ENCODE measurements at places on chromosomes 6 and 20.

- DNase-seq = no peak
Measured at GRCh38 chr6:144177726-144178125, 27.4 kb downstream of the STX11 start.

- DNase-seq = no peak
Measured at GRCh38 chr6:36118550-36119107, 11.7 kb upstream of the MAPK13 start.

GRCh38 chr6:163709255-163709654, 294.7 kb downstream of the QKI start:
- DNase-seq = no peak

DNA sequence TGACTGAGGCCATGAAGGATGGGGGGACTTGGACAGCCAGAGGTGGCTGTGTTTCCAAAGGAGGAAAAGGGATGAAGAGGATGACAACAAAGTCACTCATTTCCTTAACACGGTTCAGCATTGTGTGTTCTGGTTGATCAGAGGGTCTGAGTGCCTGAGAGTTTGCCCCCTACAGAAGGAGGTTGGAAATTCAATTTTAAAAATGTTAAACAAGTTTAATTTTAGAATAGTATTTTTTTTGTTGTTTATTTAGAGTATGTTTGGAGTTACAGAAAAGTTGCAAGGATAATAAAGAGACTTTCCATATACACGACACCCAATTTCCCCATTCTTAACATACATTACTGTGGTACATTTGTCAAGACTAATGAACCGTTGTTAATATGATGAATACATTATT, 10.3 kb upstream of the VAPB start:
- no peak for DNase-seq

- DNase-seq = no peak
Measured at GRCh38 chr6:11688425-11688709, 90.2 kb downstream of the ADTRP start.

DNA sequence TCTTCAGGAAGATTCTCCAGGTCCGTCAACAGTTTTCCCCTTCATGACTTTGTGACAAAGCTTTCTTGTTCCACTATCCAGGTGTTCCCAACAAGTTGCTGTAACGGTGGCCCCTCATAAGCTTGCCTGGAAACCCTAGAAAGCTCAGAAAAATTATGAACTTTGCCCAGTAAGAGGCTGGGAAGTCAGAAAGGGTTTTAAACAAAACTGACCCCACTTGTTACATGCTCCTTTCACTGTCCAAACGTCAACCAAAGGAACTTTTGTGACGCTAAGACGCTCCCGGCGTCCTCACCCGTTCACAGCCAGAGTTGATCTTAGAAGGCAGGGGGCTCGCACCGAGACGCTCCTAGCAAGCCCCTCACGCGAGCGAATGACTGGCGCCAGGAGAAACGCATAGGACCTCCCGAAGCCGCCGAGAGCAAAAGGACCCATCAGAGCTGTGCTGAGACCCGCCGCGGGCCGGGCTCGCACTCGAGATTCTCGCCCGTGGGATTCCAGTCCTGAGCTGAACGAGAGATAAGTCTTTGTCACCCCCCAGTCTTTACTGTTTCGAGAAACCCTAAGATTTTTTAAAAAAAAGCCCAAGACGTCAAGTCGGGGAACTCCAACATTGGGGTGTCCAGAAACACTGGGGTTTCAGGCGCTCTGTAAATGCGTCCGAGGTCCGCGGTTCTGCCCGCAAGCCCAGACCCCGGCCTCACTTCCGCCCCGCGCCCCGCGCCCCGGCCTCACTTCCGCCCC, 544 bp upstream of the ACAT2 start:
- DNase-seq = peak; percentile 35

- DNase-seq = no peak
Measured at GRCh38 chr6:165223101-165223500, 86.3 kb downstream of the C6orf118 start.

DNA sequence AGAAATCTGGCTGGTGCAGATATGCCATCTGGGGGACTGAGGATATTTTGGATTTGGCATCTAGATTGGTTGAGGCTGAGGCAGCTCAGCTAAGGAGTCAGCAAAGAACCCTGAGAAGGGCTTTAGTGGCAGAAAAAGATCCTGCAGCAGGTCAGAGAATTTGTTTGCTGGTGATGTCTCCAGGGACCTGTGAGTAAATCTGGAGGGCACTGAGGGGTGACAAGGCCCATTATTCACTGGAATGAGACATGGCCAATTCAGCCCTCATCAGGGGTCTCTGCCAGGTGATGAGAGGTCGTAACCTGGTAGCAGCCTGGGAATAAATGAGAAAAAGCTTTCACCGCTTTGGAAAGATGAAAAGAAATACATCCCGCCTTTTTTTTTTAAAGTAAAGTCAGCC, 118.3 kb upstream of the FBXL4 start:
- no peak for DNase-seq
